Activated CD8-positive, alpha-beta memory T cell treated with anti-CD3 and anti-CD28 coated beads for 1 hour (primary cell): ENCODE measurements at places on chromosomes 7 and 10.

DNA sequence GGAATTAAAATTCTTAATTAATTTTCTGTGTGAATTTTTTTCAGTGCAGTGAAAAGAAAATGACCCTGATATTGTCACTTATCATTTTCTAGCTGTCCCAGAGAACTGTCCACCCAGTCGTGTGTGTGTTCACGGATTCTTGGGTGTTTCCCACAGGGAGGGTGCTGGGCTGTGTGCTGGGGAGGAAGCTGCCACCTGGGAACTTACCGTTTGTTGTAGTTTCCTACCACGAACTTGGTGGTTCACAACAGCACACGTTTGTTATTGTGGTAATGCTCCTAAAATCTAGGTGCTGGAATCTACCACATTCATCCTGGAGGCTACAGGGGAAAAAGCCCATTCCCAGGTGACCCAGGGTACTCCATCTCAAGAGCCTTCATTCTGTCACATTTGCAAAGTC is 276.1 kb downstream of the GLRX3 start:
- DNase-seq, result no peak

GRCh38 chr10:14879124-14879927 is 660 bp downstream of the SUV39H2 start:
- peak; percentile 6 for DNase-seq

GRCh38 chr10:125513429-125514182 is 169.4 kb downstream of the TEX36 start:
- DNase-seq, result no peak

- no peak for DNase-seq
Observed at GRCh38 chr7:101186844-101187428, 6.8 kb upstream of the NAT16 start.

DNA sequence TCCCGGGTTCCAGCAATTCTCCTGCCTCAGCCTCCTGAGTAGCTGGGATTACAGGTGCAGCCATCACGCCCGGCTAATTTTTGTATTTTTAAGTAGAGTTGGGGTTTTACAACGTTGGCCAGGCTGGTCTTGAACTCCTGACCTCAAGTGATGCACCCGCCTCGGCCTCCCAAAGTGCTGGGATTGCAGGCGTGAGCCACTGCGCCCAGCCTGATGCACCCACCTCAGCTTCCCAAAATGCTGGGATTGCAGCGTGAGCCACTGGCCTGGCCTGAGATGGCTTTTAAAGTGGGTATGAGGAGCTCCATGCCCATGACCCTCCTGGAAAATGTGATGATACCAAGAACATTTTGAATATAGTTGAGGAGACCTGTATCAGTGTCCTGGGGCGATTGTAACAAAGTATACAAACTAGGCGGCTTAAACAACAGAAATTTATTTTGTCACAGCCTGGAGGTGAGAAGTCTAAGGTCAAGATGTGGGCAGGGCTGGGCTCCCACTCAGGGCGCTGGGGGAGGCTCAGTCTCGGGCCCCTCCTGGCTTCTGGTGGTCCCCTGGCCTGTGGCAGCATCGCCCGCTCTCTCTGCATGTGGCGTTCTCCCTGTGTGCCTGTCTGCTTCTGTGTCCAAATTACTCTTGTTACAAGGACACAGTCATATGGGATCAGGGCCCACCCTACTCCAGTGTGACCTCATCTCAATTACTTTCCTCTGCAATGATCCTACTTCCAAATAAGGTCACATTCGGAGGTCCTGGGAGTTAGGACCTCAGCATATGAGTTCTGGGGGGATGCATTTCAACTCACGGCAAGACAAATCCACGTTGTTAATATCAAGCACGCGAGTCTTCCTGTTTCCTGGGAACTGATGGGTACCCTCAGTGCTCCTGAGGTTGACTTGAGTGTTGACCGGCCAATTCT is 108.8 kb downstream of the ACTR3B start:
- DNase-seq, result no peak

GRCh38 chr10:52472406-52473146 is 158.5 kb downstream of the DKK1 start:
- no peak for DNase-seq

DNA sequence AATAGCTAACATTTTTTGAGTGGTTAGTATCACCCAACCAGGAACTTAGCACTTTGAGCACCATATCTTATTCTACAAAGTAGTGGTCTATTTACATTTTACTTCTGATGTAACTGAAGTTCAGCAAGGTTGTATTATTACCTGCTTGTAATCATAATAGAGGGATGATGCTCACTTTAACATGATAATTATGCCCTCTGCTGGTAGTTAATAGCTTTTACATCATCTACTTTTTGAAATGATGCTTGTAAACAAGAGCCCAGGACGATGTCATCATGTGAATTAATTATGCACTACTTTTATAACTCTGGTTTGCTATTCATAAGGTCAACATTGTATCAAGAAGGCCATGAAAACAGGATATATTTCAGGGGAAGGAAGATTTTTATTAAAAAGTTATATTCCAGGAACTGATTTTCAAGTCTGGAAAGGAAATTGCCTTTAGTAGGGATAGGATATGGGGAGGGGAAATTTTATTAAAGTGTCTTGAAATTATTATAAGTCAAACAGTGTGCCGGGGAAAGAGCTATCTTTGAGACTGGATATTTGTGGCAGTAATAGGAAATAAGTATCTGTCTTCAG is 80.3 kb upstream of the SCIN start:
- DNase-seq, result no peak

- no peak for DNase-seq
Observed at GRCh38 chr10:77349226-77349625, 288.4 kb downstream of the KCNMA1 start.

GRCh38 chr7:152366662-152367061 is 69.1 kb downstream of the KMT2C start:
- DNase-seq, result no peak

DNA sequence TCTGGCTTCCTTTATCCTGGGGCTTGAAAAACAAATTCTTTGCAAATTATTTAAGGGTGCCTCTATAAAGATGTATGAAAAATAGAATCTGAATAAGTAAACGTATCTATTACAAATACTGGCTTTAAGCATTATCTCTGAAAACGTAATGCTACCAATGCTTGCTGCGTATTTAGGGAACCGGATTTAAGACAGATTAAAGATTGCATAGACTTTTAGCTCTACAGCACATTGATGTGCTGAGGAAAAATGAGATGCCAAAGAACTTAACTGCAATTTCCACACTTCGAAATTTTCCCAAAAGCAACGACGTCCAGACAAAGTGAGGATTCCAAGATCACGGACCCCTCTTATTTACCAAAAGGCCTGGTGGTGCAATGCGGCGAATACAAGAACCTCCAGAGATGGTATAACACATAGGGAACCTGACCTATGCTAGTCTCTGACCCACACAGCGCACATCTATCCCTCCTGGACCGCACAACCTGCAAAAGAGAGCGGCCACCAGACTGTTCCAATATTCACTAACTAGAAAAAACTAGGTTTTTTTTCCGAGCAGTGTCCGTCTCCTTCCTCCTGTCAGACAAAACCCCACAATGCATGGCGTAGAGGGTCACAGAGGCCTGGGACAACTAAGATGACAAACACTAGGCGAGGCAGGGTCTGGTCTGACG is 34.3 kb upstream of the PHF14 start:
- no peak for DNase-seq

DNA sequence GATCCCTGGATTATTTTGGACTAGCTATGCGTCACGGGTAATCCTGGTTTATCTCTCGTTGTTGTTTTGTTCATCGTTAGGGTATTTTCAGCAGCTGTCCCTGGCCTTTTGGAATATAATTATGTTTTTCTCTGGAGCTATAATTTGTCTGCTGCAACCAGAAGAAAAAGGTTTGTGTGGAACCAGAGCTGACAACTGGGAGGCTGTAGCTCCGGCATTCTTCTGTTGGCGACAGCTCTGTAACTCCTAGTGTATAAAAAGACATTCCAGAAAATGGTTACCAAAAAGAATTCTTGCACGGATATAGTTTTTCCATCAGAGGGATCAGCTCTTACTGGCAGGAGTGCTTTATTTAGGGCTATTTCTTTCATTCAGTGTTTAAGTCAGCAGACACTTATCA is 130.9 kb upstream of the PRR15 start:
- no peak for DNase-seq

GRCh38 chr10:43931308-43931930 is 282.7 kb upstream of the ZNF32 start:
- DNase-seq, result no peak

DNA sequence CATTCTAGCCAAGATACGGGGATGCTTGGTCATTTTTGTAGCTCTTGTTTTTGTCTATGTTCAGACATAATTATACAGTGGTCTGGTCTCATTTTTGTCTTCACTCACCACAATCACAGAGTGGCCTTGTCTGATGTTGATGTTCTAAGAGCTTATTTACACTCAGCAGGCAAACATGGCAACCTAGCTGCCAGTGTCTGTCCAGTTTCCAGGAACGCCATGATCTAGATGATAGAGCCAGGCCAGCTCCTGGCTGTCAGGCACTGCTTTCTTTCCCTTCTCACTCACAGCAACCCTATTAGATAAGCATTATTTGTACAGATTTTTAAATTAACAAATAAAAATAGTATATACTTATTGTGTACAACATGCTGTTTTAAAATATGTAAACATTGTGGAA is 98.6 kb upstream of the PHF14 start:
- DNase-seq, result no peak

- DNase-seq, result no peak
Observed at GRCh38 chr10:5710859-5711258, 26.2 kb downstream of the TASOR2 start.

DNA sequence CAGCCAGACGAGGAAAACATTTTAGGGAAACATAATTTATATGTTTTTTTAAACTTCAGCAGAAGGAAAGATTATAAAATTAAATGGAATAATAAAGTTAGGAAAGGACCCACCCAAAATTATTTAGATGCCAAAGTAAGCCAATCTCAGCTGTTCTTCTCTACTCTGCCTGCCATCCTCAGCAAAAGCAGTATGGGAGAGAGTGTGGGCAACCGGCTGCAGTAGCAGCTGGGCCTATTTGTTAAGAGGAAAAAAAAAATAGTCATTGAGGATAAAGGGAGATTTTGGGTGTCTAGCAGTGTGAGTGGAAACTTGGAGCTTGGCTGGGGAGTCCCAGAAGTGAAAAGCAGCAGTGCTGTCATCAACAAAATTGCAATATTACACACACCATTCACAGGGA is 15.4 kb downstream of the SEMA3E start:
- DNase-seq, result no peak

DNA sequence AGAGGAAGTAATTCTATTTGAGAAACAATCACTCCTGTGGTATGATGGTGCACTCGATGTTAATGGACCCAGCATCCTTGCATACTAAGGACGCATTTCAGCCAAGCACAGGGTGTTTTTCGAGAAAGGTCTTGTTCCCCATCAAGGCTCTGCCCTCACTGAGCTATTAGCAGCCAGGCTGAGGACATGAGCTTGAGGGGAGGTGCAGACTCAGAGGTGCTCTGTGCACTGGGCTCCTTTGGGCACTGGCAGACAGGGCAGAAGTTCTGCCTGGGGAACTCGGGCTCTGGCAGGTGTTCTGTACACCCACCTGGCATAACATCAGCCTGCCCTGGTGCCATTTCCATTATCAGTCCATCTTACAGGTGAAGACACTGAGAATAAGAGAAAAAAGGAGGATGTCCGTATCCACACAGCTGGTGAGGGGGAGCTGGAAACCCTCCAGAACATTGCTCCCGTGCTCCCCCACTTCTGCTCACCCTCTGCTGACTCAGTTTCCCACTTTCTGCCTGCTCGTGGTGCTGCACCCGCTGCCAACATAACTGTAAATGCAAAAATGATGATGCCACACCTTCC is 92.7 kb upstream of the RET start:
- DNase-seq, result no peak
